ENCODE measurements at places on chromosomes 12 and 14. TPM values are rescaled to one million over a fixed set of nuclear protein-coding genes. Genes with fewer than 3 reads are reported as not detected.
A peak's percentile ranks its signal among the peaks of the same experiment; 100 is the strongest.

GRCh38 chr12:1915082-1915968 lies 3.1 kb downstream of the CACNA2D4 start:
- DNase-seq: no peak

- DNase-seq: peak; percentile 73
Observed at GRCh38 chr12:32586390-32586789, 92.7 kb upstream of the DNM1L start.

GRCh38 chr12:7961395-7962178 lies 25.6 kb upstream of the SLC2A3 start:
- DNase-seq: no peak

The ZBTB1 gene
- total RNA-seq: 39.1 TPM

- DNase-seq: no peak
Observed at GRCh38 chr12:68861890-68862289, 53.9 kb downstream of the MDM2 start.

The KRT78 gene
- not detected for total RNA-seq

DNA sequence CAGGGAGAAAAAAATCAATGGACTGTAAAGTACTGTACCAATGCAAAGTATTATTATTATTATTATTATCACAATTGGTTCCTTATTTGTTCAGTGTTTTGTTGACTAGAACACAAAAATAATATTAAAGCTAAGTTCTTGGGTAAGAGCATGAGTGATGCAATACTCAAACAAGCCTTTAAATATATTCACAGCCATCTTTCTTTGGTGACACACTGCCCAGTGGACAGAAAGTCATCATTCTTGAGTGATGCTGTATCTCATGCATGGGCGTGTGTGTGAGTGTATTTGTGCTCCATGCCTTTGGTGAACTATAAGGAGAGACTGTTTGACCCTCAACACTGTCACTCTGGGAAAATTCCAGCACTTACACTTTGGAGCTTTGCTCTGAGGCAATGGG lies 93.6 kb downstream of the KCNK10 start:
- no peak for DNase-seq

DNA sequence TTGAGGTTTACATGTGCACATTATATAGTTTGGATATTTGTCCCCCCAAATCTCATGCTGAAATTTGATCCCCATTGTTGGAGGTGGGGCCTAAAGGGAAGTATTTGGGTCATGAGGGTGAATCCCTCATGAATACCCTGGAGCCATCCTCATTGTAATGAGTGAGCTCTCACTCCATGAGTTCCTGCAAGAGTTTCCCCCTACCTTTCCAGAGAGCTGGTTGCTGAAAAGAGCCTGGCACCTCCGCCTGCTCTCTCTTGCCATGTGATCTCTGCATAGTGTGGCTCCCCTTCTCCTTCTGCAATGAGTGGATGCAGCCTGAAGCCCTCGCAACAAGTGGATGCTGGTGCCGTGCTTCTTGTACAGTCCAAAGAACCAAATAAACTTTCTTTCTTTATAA lies 234.3 kb upstream of the DIO2 start:
- DNase-seq: no peak
